ENCODE measurements at places on chromosomes 7 and 10.

GRCh38 chr10:110207011-110207804 is at the start of gene MXI1:
TSS of gene MXI1 (plus strand) at chr10:110207605. CDS start at chr10:110207809, 204 bp downstream.
- peaks cover 45% of the 10 kb centered on the region for H3K4me1 ChIP-seq
- H3K4me3 ChIP-seq: peak within 1 kb of the TSS; percentile 94
- H3K36me3 ChIP-seq: no peaks in the 10 kb centered on the region

DNA sequence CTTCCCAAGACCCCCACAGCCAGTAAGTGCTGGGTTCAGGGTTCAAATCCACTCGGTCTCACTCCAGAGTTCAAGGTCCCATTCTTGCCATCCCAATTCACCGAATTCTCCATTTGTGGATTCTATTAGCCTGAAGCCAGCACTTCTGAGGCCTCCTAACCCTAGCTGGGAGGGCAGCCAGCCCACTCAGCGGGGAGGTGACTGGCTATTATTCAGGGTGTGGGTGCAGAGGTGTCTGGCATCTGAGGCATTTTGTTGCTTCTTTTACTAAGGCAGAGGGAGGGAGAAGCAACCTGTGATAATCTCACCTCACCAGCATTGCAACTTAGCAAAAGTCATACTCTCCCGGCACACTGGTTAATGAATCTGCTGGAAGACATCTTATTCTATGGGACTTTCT is 8.7 kb upstream of the PTPRN2 start:
- no peak overlapping the region for H3K4me3 ChIP-seq
- H3K27me3 ChIP-seq: peaks cover 14% of the 10 kb centered on the region
- no peaks in the 10 kb centered on the region for H3K36me3 ChIP-seq

DNA sequence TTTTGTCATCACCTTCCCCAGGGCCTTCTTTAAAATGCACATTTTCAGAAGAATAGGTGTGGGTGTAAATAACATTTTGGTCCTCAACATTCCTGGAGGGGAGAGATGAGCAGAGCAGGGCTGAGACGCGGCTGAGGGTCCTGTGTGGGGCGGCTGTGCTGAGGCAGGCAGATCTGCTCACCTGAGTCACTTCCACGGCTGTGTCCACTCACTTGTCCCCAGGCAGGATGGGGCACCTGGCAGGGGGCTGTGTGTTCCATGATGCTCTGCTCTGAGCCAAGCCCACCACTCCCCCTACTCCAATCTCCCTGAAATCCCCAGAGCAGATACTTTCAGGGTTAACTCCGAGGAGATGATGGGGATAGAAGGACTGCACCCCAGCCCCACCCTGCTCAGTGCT is 93.8 kb downstream of the GLRX3 start:
- H3K36me3 ChIP-seq: peaks cover 4% of the 10 kb centered on the region
- DNase-seq: no peak
- no peak overlapping the region for H3K4me3 ChIP-seq

DNA sequence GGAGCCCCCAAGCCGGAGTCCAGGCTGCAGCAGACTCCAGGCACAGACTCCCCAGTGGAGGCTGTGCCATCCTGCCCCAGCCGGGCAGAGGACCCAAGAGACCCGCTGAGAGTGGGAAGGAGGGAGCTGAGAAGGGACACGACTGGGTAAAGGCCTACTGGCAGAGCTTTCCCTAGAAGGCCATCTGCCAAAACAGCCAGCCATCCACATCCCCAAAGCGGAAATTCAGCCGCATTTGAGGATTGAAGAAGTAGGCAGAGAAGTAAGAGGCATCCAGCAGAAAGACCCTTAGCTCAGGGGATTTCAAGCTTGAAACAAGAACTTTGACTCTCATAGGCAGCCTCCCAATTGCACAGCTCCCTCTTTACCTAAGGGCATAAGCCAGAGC is 857 bp downstream of the CPXM2 start:
- no peaks in the 10 kb centered on the region for H3K36me3 ChIP-seq
- peak overlapping the region; percentile 20 for H3K4me3 ChIP-seq
- H3K4me1 ChIP-seq: no peaks in the 10 kb centered on the region
- DNase-seq: no peak
- no peak overlapping the region for H3K27ac ChIP-seq

GRCh38 chr7:71761336-71761735 is 629.4 kb downstream of the GALNT17 start:
- DNase-seq: no peak
- no peaks in the 10 kb centered on the region for H3K27me3 ChIP-seq
- H3K36me3 ChIP-seq: peaks cover 9% of the 10 kb centered on the region
- no peak overlapping the region for H3K27ac ChIP-seq
- no peaks in the 10 kb centered on the region for H3K4me1 ChIP-seq
- H3K4me3 ChIP-seq: no peak overlapping the region
